ENCODE measurements at places on chromosomes 13 and 19.

DNA sequence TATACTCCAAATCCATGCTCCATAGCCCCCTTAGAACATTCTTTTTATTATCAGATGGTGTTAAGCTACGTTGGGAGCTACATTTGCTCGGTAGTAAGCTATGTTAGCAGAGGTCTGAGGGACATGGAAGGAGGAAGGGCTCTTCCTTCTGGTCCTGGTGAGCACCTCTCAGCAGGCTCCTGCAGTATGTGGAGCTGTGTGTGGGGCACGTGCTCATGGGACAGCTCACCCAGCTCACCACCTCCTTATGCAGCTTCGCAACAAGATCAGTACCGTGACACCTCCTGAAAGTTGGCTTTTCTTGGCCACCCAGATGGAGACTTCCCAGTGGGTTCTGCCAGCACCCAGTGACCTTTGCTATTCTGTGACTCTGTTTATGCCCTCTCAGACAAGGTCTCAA, 400.5 kb upstream of the SLC10A2 start:
- no peak for DNase-seq

GRCh38 chr19:1041272-1041834, 1.4 kb downstream of the ABCA7 start:
- no peak for DNase-seq

GRCh38 chr13:25632166-25632888, 260.6 kb downstream of the ATP8A2 start:
- DNase-seq: no peak

DNA sequence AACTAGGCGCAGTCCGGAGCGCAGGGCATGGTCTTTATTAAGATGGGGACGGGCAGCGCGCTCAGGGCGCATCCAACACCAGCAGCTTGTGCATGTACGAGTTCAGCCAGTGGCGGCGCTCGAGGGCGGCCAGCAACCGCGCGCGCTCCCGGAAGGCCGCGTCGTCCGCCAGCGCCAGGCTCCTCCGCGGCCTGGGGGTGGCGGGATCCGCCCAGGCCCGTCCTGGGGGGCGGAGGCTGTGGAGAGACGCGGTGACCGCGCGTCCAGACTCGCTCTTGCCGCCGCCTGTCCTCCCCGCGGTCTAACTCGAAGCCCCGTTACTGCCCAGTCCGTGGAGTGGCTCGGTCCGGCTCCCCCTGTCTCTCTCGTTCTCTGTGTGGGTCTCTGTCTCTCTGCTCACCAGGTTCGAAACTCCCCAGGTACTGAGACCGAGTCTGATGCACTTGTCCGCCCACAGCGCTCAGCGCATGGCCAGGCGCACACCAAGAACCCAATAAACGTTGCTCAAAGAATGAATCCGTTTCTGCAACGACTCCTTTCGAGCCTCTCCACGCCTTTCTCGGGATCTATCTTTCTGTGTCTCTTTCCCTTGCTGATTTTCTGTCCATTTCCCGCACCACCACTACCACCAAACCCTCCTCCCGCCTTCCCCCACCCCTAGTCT, 702 bp downstream of the PTH2 start:
- no peak for DNase-seq

DNA sequence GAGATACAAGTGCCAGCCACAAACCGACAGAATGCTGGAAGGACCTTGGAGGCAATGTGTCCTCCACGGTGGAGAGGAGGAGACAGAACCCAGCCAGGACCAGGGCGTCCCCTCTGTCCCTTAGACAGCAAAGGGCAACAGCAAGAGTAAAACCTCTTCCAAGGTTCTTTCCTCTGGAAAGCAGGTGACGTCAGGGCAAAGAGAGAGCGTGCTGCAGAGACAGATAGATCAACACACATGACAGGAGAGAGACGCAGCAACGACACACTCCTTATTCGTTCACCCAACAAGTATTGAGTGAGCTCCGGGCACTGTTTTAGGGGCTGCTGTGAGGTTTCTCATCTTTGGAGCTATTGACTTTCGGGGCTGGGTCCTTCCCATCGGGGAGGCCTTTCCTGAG, 1.3 kb upstream of the GALP start:
- DNase-seq: no peak

DNA sequence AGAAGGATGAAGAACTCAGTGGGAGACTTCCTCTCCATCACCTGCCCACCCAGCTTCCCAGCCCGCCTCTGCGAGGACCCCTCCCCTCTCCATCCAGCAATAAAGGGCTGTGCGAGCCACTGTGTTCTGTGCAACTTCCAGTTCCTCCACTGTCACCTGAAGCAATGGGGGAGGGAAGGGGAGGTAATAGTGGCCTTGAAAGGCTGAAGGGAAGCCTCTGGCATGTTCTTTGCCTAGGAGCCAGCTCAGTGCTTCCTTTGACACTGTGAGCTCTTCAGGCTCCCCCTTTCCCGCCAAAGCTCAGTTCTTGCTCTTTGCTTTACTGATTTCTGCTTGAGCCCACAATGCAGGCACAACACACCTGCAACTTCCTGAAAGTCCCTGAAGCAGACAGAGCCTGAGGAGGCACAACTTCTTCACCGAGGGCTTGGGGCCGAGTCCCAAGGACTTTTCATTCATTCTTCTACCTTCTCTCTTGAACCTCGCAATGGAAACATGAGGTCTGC, 73.2 kb upstream of the DOCK9 start:
- DNase-seq: no peak

DNA sequence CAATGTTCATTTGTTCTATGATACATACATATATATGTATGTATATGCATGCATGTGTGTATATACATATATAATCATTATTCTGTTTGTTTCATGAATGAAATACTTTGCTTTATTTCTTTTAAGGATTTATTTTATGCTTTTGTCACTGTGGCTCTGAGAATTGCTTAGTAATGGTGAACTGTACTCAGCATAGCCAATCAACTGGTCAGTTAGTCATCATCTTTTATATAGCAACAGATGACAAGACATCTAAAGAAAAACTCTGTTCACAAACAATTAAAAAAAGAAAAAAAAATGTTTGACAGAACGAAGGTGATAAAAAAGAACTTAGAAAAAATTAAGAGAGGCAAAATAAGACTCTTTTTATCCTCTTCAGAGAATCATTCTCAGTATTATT, 1440.3 kb downstream of the PCDH9 start:
- no peak for DNase-seq

DNA sequence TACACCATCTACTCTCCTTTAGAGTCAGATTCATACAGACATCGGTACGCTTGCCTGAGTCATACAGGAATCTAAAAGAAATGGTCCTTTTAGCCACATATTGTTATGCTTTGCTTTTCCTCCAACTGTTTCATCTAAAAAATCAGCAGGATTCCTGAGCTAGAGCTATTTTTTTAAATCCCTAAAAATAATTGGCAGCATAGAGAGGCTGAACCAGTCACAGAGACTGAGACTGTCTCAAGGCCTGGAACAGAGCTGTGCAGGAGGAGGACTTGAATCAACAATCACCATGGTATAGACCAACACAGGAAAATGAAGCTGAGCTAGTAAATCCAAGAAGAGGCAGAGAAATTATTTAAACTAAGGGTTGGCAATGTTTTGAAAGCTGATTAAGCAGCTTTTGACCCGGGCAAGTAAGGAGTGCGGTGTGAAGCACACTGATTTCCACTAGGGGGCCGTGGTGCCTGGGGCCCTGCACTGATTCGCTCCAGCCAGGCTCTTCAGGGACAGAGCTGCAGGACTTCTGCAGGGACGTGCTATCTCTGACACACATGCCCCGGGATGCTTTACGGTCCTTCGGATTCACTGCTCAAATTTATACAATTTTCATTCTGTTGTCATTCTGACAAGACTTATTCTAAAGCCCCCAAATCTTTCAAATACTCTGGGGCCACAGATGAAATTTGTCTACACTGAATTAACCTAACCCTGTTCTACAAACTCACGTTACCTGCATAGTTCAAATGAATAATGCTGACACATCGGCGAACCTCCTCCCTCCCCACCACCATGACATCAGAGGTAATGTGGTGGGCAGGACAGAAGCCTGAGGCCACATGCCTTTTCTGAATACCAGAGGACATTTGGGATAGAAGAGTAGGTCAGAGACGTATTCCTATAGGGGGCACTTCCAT, 87.6 kb upstream of the SLC15A1 start:
- no peak for DNase-seq
